Activated CD8-positive, alpha-beta memory T cell treated with anti-CD3 and anti-CD28 coated beads, Interleukin-2, amount 50 U/mL, for 4 hours (primary cell): ENCODE measurements at places on chromosomes 16 and 17.
A peak's percentile ranks its signal among the peaks of the same experiment; 100 is the strongest.

- DNase-seq, result no peak
These were observed 908 bp downstream of the COG4 start for GRCh38 chr16:70522216-70523075.

DNA sequence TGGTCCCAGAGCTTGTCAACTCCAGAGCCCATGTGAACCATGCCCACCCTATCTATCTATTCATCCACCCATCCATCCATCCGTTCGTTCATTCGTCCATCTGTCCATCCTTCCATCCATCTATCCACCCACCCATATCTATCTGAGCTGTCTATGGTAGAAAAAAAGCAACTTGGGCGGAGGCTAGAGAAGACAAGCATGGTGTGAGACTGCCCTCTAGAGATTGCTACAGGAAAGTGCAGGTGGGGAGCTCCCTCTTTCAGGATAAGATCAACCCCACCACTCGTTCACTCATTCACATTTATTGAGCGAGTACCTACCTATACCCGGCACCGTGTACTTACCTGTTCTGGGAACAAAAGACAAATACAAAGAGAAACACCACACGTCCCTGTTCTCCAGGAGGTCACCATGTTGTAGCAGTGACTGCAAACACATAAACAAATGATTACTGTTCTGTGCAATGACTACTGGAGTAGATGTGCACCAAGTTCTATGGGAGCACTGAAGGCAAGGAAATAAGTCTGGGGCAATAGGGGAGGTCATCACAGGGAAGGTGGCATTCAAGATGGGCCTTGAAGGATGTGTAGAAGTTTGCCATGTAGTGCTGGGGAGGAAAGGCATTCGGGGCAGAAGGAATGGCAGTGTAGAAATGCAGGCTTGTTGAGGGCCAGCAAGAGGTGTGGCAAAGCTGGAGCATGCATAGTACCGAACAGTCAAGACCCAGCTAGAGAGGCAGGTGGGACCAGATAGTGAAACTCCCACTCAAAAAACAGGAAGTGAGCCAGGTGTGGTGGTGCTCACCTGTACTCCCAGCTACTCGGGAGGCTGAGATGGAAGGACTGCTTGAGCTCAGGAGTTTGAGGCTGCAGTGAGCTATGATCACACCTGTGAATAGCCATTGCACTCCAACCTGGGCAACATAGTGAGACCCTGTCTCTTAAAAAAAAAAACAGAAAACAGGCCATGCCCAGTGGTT lies 13.4 kb upstream of the ATP5MC1 start:
- peak; percentile 52 for DNase-seq

GRCh38 chr17:31015639-31016038 lies 44.8 kb downstream of the RNF135 start:
- no peak for DNase-seq

DNA sequence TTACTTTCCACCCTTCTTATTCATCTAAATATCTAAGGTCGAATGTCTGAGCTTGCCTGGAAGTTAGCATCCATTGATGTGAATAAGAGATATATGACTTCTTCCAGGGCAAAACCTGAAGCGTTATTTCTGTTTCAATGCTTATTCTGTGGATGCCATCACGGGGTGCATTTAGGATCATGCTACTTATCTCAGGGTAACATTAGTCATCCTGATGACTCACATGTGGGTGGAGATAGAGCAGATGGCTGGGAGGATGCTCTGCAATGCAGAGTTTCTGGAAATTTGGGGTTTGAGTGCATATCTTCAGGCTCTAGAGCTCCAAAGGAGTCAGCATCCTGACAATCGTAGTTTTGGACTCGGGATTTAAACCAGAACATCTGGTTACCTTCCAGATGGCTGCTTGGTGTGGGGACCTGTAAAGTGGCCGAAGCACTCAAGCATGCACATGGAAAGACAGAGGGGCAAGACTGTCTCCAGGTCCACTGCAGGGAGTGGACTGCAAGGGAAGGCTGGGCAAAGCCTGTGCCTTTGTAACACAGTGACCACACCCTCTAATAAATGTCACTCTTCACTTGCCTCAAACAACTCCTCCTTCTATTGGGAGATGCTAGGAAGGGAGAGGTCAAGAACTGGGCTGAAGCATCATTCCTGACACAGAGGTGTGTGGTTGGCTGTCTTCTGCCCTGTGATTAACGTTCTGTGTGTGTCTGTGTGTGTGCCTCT lies 175.2 kb upstream of the SALL1 start:
- DNase-seq, result no peak

DNA sequence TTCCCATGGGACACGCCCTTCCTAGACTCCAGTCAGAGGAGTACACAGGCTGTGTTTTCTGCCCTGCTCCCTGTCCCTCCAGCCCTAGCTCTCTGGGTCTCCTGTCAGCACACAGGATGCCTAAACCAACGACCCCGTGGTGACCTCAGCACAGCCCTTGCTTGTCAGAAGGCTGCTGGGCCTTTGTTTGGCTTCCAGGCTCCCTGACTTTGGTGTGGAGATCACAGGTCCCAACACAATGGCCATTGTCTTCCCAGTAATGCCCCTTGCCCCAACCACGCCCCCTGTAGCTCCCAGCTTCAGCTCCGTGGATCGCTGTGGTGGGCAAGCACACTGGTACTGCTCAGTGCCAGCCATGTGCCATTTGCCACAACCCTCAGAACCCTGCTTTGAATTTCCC lies 15.0 kb downstream of the HNF1B start:
- DNase-seq, result no peak

GRCh38 chr16:88378401-88378800 lies 4.4 kb upstream of the ZNF469 start:
- no peak for DNase-seq

GRCh38 chr17:82890339-82890730 lies 50.5 kb upstream of the ZNF750 start:
- no peak for DNase-seq
